ENCODE measurements at places on chromosomes 1 and 21. TPM values are rescaled to one million over a fixed set of nuclear protein-coding genes. Genes with fewer than 3 reads are reported as not detected.

Gene HTR6
- total RNA-seq, result not detected

Gene PLEKHO1
- total RNA-seq, result 61.0 TPM

Gene ERICH3
- total RNA-seq, result not detected

Gene ZBTB37
- 20.3 TPM for total RNA-seq

Gene TMCO4
- total RNA-seq, result 18.7 TPM

DNA sequence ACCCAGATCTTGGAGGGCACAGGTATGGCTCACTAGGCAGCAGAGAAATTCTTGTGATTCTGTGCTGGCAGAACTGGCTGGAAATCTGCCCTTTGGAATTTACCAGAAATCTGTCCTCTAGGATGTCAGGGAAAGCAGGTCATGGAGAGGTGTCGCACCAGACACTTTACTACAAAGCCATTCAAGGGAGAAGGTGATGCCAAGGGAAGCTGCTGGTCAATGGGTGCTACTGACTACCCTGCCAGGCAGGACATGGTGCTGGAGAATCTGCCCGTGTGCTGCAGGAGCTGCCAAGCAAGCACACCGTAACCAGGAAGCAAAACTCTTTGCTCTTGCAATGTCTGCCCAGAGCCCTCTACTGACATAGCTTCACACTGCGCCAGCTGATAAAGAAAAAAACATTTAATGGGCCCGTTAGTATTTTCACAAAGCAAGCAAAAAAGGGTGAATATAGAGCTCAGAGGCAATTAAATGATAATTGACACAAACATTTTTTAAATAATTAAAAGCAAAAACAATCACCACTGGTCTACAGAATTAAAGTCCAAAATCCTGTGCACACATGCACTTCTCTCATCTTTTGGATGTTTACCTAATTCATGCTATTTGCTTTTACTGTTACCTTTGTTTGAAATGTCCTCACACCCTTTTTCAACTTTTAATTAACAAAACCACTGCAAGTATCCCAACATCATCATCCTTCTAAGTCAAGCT lies 7.2 kb upstream of the FBXO28 start:
- no peak overlapping the region for H3K4me3 ChIP-seq
- H3K4me1 ChIP-seq, result no peaks in the 10 kb centered on the region
- H3K27ac ChIP-seq, result no peak overlapping the region
- H3K27me3 ChIP-seq, result peaks cover 17% of the 10 kb centered on the region

- DNase-seq, result no peak
- H3K36me3 ChIP-seq, result no peaks in the 10 kb centered on the region
- H3K4me1 ChIP-seq, result peaks cover 43% of the 10 kb centered on the region
- H3K4me3 ChIP-seq, result no peak overlapping the region
These were observed 408 bp downstream of the LMO4 start for GRCh38 chr1:87329051-87329525.

DNA sequence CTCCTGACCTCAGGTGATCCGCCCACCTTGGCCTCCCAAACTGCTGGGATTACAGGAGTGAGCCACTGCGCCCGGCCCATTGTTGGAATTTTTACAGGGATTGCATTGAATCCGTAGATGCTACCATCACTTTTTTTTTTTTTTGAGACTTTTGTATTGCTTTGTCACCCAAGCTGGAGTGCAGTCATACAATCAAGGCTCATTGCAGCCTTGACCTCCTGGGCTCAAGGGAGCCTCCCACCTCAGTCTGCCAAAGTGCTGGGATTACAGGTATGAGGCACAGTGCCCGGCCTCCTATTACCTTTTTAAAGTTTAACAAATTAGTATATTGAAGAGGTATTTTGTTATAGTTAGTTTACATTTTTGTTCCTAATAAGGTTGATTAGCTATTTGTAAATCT lies 62.2 kb upstream of the SLC45A1 start:
- no peak overlapping the region for H3K4me3 ChIP-seq
- H3K4me1 ChIP-seq, result no peaks in the 10 kb centered on the region
- no peak overlapping the region for H3K27ac ChIP-seq
- no peaks in the 10 kb centered on the region for H3K27me3 ChIP-seq
- DNase-seq, result no peak

DNA sequence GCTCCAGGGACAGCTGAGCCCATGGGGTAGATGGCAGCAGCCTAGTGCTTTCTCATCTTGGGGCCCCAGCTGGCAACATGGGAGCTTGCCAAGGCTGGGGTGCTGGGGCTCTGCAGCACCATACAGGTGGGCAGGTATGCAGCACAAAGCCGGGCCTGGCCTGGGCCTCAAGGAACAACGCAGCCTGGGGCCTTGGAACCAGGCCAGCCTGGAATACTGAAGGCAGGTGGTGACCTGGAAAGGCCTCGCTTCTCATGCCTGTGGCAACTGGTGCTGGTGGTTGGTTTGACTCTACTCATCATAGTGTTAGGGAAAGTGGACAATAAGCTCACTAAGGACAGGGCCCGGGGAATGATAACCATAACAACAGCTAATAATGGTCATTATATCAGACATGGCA lies 27.0 kb upstream of the SDHB start:
- H3K4me1 ChIP-seq, result no peaks in the 10 kb centered on the region
- H3K4me3 ChIP-seq, result no peak overlapping the region
- H3K27me3 ChIP-seq, result no peaks in the 10 kb centered on the region
- no peaks in the 10 kb centered on the region for H3K36me3 ChIP-seq
- DNase-seq, result no peak
- no peak overlapping the region for H3K27ac ChIP-seq

- H3K27ac ChIP-seq, result no peak overlapping the region
- H3K27me3 ChIP-seq, result no peaks in the 10 kb centered on the region
- peaks cover 93% of the 10 kb centered on the region for H3K36me3 ChIP-seq
- no peak overlapping the region for H3K4me3 ChIP-seq
- no peak for DNase-seq
These were observed 45.5 kb downstream of the NCF2 start for GRCh38 chr1:183544598-183545297.

GRCh38 chr1:18703041-18703621 lies 72.5 kb downstream of the PAX7 start:
- no peak for DNase-seq
- no peaks in the 10 kb centered on the region for H3K27me3 ChIP-seq
- H3K36me3 ChIP-seq, result no peaks in the 10 kb centered on the region
- H3K4me1 ChIP-seq, result no peaks in the 10 kb centered on the region
- H3K27ac ChIP-seq, result no peak overlapping the region

GRCh38 chr1:213989002-213989855 lies 1.5 kb downstream of the PROX1 start:
- H3K4me3 ChIP-seq, result no peak overlapping the region
- DNase-seq, result no peak
- H3K36me3 ChIP-seq, result no peaks in the 10 kb centered on the region

DNA sequence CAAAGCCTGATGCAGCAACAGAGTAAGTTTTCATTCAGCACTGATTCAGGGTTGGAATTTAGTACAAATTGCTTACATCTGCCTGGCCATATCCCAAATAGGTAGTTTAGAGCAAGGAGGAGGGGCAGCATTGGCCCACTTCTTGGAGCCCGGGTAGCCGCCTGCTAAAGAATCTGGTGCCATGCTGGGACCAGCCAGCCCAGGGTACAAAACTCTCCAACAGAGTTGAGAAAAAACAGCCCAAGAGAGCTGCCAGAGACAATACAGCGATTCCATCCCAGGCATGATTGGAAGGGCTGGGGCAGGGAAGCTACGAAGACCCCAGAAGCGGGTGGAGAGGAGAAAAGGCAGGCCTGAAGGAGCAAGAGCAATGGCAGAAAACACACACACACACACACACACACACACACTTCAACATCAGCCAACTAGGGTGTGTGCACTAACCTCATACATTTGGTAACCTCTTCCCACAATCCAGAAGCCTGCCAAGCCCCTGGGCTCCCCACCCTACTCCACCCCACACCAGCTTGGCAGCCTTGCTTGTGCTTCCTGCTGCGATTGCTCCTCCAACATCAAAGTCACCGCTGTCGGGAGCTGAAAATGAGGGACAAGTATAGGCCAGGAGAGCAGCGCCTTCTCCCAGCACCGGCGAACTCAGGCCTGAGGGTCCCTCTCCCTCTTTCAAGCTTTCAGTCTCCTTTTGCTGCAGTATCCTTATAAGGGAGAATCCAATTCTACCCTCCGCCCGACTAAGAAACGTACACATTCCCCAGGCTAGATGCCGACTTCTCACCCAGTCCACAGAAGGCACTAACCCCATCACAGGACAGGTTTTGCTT lies 1.2 kb downstream of the PIK3C2B start:
- peaks cover 34% of the 10 kb centered on the region for H3K4me1 ChIP-seq
- peak overlapping the region; percentile 93 for H3K4me3 ChIP-seq
- no peaks in the 10 kb centered on the region for H3K27me3 ChIP-seq
- H3K27ac ChIP-seq, result peak overlapping the region; percentile 77
- DNase-seq, result no peak
- peaks cover 5% of the 10 kb centered on the region for H3K36me3 ChIP-seq

DNA sequence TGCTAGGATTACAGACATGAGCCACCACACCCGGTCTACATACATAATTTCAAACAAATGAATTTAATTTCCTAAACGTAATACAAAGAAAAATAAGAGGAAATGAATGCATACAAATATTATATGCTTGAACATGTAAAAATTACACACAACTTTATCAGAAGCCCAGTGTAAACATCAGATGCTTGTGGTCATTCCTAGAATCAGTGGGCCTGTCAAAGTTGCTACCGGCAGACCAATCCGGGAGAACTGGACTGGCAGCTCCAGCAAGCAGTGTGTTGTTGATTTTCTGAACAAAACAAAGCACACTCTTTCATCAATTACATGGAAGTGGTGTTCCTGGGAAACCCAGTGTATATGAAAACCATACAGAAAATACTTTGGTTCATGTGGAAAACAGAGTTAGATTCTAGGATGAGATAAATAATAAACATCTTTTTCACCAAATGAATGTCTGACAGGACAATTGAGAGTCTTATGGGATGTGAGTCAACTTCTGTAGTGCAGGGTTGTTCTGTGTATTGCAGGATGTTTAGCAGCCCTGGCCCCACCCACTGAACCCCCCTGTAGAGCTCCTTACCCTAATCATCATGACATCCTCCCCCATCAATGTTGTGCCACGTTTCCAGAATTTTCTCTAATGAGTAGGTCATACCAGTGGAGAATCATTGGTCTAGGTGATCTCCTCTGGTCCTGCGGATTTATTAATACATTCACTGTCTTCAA lies 33.8 kb downstream of the MFSD2A start:
- no peak overlapping the region for H3K4me3 ChIP-seq
- H3K36me3 ChIP-seq, result no peaks in the 10 kb centered on the region
- H3K27me3 ChIP-seq, result peaks cover under 1% of the 10 kb centered on the region
- no peak overlapping the region for H3K27ac ChIP-seq

GRCh38 chr1:80565406-80565805 lies 1235.3 kb upstream of the ADGRL2 start:
- no peak overlapping the region for H3K27ac ChIP-seq
- no peaks in the 10 kb centered on the region for H3K36me3 ChIP-seq
- no peak overlapping the region for H3K4me3 ChIP-seq
- no peak for DNase-seq

DNA sequence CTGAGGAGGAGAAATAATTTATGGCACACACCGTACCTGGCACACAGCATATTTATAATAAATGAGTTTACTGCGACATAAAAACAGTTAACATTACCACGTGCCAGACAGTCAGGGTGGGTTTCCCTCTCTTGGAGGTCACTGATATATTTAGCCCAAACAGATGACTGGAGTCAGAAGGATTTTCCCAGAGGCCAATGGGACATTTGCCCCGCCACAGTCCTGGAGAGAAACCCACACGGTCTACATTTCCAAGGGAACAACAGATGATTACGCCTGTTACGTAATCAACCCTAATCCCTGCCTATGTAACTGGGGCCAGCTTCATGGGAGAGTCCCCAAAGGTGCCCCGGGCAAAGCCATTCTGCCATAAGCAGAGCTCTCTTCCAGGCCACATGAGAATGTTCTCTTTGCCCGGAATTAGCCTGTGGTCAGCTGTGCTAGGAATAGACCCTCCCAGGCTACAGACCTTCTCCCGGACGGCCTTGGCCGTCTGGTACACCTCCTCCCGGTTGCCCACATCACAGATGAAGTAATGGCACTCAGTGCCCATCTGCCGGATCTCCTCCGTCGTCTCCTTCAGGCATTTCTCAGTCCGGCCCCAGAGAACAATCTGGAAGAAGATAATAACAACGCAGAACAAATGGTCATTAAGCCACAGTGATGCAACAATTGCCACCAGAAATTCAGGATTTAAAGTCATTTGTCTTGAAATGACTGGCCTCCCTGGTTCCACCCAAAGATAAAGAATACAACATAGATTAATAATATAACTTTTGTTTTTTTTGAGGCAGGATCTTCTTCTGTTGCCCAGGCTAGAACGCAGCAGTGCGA lies 37.7 kb downstream of the DHRS3 start:
- H3K4me3 ChIP-seq, result no peak overlapping the region
- peaks cover 4% of the 10 kb centered on the region for H3K36me3 ChIP-seq
- DNase-seq, result no peak
- no peaks in the 10 kb centered on the region for H3K4me1 ChIP-seq
- H3K27ac ChIP-seq, result no peak overlapping the region

DNA sequence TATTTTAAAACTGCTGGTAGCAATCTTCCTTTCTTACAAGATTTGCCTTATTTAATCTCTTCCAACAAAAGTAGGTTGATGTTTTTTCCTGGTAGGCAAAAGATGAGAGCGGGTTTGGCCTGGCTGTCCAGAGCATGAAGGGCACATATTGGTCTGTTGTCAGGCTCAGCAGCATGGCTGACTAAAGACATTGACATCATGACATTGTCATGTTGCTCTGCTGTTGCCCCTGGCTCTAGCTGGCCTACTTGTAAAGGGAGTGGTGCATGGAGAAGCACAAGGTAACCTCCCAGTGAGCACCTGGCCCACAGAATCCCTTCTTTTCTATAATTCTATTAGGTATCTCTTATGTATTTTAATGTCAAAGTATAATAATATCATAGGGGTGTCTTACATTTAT lies 23.6 kb downstream of the GNPAT start:
- H3K27ac ChIP-seq, result no peak overlapping the region
- DNase-seq, result no peak
- H3K4me1 ChIP-seq, result no peaks in the 10 kb centered on the region
- H3K36me3 ChIP-seq, result peaks cover 84% of the 10 kb centered on the region
- no peak overlapping the region for H3K4me3 ChIP-seq

DNA sequence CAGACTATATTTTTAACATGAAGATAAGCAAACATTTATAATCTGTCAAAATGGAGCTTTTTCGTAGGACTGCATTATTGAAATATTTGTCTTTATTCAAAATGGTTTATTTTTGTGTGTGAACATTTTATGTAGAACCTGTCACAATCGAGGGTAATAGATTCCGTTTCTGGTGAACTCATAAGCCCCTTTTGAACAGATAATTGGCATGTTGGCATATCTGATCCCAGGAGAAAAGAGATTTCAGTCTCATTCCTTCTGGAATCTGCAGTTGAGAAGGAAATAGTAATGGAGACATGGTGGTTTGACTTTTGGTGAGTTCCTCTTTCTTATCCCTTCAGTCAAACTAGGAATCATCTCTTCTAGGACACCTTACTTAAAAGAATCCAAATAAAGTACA lies 427.9 kb upstream of the B3GALT2 start:
- H3K4me3 ChIP-seq, result no peak overlapping the region
- no peak overlapping the region for H3K27ac ChIP-seq
- H3K27me3 ChIP-seq, result no peaks in the 10 kb centered on the region
- no peak for DNase-seq
- H3K36me3 ChIP-seq, result no peaks in the 10 kb centered on the region

Measured in CD4-positive, CD25-positive, alpha-beta regulatory T cell (primary cell).